ENCODE measurements at places on chromosomes 4 and X.

GRCh38 chrX:41184312-41184711, 99.1 kb downstream of the USP9X start:
- DNase-seq: no peak

GRCh38 chr4:112348488-112349158, 51.5 kb downstream of the ALPK1 start:
- peak; percentile 57 for DNase-seq

- DNase-seq: no peak
These were observed 380.6 kb downstream of the MAPK10 start for GRCh38 chr4:85979276-85979675.

DNA sequence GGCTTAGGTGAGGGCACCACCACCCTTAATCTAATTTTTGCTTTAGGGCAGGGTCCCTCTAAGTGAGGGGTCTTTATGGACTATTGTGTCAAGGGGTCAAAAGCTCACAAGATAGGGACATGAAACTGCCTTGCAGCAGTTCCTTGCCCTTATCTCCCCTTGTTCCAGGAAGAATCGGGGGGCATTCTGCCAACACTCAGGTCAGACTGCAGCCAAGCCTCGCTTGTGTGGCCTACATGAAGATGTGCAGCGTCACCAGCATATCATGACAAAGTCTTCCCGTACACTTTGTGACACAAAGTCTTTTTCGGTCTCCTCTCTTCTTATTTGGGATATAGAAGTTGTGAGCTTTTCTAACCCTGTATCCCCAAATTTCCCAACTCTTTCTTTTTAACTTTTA, 17.5 kb upstream of the USP9X start:
- no peak for DNase-seq

DNA sequence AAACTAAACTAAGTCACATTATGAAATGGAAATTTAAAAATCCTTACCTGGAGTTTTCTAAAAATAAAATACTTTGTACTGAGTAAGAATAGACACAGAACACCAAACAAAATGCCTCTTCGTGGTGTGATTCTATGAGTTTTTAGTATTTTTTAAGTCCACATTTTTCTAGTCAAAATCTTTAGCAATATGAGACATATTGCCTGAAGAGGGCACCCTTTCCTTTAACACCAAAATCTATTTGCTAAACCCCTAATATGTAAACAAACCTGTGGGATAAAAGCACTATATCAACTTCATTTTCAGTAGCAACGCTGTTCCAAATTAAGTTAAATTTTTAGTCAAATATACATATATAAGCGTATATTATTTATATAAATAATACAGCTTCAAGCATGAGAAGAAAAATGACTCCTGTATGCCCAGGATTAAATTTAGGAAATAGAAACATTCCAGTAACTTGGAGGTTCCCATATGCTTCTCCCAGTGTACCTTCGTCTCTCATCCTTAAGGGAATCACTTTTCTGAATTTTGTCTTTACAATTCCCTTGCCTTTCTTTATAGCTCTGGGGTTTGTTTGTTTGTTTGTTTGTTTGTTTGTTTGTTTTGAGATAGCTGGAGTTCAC, 23.0 kb upstream of the PGM2 start:
- DNase-seq: peak; percentile 25
